ENCODE measurements at places on chromosomes 16 and 17.
A peak's percentile ranks its signal among the peaks of the same experiment; 100 is the strongest.

DNA sequence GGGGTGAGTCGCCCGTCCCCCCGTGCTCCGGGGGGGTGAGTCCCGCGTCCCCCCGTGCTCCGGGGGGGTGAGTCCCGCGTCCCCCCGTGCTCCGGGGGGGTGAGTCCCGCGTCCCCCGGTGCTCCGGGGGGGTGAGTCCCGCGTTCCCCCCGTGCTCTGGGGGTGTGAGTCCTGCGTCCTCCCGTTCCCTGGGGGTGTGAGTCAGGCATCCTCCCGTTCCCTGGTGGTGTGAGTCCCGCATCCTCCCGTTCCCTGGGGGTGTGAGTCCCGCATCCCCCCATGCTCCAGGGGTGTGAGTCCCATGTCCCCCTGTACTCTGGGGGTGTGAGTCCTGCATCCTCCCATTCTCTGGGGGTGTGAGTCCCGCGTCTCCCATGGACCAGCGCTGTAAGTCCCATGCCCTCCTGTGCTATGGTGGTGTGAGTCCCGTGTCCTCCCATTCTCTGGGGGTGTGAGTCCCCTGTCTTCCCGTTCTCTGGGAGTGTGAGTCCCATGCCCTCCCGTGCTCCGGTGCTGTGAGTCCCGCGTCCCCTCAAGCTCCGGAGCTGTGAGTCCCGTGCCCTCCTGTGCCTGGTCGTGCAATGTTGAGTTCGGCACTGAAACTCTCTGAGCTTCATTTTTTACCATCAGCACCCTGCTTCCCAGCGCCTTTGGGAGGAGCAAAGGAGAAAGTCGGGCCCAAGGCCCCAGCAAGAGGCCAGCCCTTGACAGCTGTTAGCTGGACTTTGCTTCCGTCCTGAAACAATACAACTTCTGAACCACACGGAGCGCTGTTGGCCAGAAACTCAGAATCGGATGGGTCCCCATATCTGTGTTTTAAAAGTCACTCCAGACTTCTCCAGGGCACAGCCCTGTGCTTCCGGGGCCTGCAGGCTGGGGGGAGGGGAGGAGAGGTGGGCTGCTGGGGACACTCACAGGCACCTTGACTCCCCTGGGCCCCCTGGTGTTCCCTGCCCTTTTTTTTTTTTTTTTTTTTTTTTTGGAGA, 11.5 kb upstream of the ZC3H18 start:
- peak; percentile 32 for DNase-seq

- no peak for DNase-seq
These were observed 237.5 kb upstream of the NLRP1 start for GRCh38 chr17:5821803-5822202.

DNA sequence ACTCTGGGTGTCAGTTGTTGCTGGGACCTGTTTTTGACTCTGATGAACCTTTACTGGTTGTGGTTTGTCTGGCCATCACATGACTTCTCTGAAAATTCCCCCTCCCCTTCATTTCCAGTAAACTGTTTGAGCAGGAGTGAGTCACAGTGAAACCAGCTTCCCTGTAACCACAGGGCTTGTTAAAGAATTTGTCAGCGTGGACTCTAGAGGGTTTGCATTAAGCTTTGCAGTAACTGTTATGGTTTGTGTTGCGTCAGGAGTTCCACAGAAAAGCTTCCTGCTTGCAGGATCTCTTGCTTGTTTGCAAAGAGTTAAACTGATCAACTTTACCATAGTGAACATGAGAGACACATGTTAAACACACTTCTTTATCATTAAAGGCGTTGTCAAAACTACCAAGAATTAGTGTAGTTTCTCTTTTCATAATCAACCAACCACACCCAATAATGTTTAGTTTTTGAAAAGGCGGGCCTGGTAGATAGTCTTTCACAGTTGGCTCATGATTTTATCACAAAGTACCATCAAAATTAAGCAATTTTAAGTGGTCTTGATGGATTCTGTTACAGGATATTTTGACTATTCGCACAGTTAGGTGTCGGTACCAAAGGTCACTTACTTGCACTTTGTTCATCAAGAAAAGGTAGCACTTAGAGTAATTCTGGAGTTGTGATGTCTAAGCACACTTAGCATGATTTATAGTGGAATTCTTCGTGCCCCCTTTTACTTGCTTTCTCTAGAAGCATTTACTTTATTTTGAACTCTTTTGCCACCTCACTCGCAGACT, 79.3 kb downstream of the VMP1 start:
- no peak for DNase-seq

DNA sequence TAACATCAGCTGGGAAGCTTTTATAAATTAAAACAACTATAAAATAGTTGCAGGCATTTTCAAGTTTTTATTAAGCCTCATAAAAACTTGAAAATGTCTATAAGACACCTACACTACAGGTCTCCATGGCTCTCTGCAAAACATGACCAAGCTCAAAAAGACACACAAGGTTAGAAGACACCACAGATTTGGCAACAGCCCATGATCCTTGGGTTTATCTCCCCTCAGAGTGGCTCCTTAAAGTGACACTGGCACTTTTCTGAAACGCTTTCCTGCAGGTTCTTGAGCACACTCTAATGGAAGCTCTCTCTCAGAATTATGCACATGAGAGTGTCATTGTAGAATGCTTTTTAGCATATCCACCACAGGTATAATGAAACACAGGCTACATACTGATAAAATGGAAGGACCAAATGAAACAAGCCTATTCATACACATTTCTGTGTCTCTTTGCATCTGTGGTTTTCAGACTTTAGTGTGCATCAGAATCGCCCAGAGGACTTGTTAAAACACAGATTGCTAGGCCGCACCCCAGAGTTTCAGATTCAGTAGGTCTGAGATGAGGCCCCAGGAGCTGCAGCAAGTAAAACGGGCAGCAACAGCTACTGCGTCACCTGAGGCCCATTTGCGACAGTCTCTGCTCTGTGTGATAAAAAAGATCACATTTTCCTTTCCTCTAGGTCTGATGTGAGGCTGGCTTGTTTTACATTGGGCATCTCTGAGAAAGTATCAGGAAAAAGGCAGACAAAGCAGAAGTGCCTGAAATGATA, 75.0 kb upstream of the WSB1 start:
- DNase-seq: no peak

- peak; percentile 31 for DNase-seq
These were observed 21.7 kb downstream of the LRRC75A start for GRCh38 chr17:16470265-16470664.

- no peak for DNase-seq
These were observed 19.0 kb downstream of the IRF8 start for GRCh38 chr16:85917959-85918358.

- DNase-seq: no peak
These were observed 1.9 kb downstream of the PRKCB start for GRCh38 chr16:23837553-23838308.

Measured in NCI-H1092 treated with DMSO at 0.1 percent for 48 hours (cell line).